Activated CD8-positive, alpha-beta memory T cell treated with anti-CD3 and anti-CD28 coated beads for 1 hour (primary cell): ENCODE measurements at places on chromosomes 4 and X.

DNA sequence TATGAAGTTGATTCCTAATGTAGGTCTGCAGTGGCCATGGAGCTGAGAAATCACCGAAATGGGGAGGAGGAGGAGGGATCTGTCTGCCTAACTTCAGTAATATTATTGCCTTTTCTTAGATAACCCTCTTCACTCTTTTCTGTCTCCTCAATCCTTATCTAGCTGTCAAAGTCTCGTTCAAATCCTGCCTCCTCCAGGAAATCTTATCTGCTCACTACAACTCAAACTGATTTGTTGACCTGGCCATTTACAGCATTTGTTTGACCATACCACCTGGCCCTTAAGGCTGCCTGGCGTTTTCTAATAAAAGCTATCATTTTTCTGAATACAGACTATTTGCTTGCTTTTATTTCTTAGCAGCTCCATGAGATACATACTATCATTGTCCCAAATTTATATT lies 33.8 kb downstream of the GALNT7 start:
- no peak for DNase-seq

GRCh38 chr4:111016416-111016815 lies 393.5 kb upstream of the PITX2 start:
- no peak for DNase-seq

- DNase-seq, result no peak
These were observed 196.9 kb upstream of the GRID2 start for GRCh38 chr4:92106816-92107215.

GRCh38 chrX:11215191-11215921 lies 77.9 kb upstream of the AMELX start:
- DNase-seq, result no peak

- DNase-seq, result no peak
These were observed 522.4 kb upstream of the RPS6KA3 start for GRCh38 chrX:20789103-20789502.

DNA sequence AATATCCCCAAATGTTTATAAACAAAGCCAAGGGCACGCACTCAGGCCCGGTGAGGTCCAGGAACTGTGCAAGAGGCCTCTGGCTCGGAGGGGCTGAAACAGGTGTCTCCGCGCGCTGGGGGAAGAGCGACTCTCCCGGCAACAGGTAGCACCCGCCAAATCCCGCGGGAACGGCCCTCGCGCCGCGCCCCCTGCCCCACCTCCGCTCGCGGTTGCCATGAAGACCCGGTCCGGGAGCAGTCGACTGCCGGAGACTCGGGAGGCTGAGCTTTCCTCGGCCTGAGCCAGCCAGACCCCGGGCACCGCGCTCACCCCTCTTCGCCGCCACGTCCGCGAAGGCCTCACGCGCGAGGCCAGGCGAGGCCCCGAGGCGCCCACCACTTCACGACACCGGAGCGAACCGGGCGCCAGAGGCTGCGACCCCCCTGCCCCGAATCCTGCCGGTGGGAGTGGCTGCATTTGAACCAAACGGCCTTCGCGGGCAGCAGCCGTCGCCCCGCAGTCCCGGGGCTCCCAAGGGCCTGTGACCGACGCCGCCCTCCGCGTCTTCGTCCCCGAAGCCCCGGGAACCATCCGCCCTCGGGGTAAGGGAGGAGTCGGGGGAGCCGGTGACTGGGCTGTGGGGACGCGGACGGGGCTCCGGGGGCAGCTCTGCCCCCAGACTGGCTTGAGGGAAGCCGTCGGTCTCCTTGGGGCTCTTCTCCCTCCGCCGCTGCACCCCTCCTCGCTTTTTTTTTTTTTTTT lies at the start of gene NSUN7:
Gene NSUN7, plus strand, starts transcription at position 239 of the 744 bp plus-strand sequence. CDS start 739 bp downstream, outside the sequence.
- peak; percentile 3 for DNase-seq

DNA sequence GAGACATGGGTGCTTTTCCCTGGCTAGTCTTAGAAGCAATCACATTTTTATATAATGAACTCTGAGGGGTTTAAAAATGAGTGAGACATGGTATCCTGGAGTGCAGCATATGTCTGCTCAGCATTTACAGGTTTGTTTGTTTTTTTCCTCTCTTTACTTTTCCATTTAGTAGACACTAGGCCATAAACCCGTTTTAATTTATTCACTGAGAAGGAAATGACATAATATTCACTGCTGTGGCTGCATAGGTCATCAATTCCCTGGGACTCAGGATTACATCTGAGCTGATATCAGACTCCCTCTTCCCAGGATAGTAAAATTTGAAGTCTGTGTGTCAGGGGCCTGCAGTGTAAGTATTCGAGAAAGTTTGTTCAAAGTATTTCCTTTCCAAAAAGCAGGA lies 178.9 kb upstream of the SPRY1 start:
- DNase-seq, result no peak

DNA sequence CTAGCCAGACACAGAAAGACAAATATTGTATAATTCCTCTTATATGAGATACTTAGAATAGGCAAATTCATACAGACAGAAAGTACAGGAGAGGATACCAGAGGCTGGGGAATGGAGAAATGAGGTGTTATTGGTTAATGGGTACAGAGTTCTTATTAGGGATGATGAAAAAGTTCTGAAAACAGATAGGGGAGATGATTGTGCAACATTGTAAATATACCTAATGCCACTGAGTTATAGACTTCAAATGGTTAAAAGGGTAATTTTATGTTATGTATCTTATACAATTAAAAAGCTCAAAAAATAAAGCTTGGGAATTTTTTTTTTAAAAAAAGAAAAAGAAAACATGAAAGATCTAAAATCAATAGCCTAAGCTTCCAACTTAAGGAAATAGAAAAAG lies 98.8 kb upstream of the TECRL start:
- no peak for DNase-seq

GRCh38 chr4:14857475-14857874 lies 144.8 kb upstream of the CPEB2 start:
- DNase-seq, result no peak

GRCh38 chr4:158203929-158204328 lies 6.4 kb upstream of the TMEM144 start:
- no peak for DNase-seq

- no peak for DNase-seq
These were observed 68.8 kb downstream of the DDX60L start for GRCh38 chr4:168411318-168412150.

DNA sequence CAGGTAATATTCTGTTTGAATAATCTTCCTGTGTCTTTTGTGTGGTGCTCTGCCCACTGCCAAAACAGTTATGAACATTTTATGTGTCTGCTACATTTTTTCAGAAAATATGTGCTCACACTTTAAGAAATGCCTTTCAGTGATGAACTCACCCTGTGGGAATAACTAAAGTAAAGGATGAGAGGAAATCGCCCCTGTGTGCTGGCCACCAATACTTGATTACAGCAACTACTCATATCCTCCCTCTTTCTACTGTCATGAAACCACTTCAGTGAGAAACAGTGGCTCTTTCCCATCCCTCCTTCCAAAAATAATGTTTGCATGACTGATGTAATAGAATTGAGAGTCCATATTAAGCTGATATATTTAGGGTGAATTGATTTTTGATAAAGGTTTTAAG lies 900.9 kb downstream of the RAB28 start:
- DNase-seq, result no peak

DNA sequence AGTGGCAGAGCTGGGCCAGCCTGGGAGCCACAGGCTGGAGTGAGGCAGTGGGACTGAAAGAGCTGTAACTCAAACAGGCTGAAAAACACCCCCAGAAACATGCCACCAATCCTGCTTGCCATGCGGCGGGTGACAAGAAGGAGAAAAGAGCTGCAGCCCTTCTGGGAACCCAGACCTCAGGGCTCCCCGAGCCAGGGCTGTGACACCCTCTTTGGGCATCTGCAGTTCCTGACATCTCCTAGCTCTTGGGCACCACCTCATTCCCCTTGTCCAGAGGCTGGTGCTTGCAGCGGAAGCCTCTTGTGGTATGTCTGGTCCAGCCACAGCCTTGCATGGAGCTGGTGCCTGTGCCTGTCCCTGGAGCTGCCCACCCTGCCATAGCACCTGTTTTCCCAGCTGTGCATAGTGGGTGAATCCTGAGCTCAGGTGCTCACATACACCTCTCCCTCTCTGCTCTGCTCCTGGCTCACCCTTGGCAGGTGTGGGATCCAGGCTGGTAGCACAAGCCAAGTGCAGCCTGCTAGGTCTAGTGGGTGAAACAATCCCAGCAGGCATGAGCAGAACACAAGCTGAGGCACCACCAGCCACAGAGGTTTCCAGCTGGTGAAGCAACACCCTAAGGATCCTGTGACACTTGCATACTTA lies 149.0 kb downstream of the CXXC4 start:
- no peak for DNase-seq

DNA sequence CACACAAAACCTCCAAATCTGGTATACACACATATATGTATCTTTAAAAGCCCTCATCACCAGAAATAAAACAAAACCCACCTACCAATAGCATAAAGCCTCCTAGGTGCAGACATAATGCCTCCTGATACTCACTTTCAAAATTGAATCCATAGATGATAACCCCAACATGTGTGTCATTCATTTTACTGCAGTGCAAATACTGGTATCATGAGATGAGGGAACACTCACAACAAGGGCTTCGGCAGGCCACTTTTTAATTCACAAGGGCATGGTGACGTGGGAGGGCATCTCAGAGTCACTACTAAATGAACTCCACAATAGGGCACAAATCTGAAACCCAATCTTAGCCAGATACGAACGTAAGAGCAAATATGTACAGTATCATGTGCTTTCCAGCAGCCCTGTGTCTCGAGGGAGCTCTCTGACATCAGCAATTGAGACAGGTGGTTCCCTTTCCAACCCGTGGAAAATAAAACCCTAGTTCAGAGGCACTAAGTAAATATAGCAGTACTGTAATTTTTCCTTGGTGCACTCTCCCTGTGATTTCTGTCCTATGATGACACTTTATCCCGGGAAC lies 14.1 kb upstream of the PPARGC1A start:
- no peak for DNase-seq

DNA sequence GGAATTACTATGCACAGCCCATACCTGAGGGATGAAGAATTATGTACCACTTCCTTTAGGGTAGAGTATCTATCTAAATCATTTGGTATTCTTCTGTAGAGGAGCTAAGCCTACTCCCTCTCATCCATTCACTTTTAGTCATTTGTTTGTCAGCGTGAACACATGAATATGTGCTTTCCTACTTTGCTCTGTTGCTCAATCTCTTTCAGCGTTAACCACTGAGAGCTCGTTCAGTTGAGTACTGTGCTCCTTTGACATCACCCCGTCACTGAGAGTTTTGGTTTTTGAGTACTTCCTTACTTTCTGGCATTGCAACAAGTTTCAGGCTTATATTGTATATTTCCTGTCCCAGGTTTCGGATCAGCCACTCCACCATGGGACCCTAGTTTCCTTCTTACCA lies 700.6 kb downstream of the NLGN4X start:
- no peak for DNase-seq

DNA sequence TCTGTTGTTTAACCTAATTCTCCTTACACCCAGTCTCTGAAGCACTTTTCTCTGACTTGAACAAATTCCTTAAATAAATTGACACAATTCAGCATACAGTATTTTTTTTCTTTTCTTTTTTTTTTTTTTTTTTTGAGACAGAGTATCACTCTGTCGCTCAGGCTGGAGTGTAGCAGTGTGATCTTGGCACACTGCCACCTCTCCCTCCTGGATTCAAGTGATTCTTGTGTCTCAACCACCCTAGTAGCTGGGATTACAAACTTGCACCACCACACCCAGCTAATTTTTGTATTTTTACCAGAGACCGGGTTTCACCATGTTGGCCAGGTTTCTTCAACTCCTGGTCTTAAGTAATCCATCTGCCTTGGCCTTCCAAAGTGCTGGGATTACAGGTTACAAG lies 1498.1 kb upstream of the PCDH10 start:
- DNase-seq, result no peak

- no peak for DNase-seq
These were observed 57.0 kb downstream of the XAGE2 start for GRCh38 chrX:52425775-52426174.

DNA sequence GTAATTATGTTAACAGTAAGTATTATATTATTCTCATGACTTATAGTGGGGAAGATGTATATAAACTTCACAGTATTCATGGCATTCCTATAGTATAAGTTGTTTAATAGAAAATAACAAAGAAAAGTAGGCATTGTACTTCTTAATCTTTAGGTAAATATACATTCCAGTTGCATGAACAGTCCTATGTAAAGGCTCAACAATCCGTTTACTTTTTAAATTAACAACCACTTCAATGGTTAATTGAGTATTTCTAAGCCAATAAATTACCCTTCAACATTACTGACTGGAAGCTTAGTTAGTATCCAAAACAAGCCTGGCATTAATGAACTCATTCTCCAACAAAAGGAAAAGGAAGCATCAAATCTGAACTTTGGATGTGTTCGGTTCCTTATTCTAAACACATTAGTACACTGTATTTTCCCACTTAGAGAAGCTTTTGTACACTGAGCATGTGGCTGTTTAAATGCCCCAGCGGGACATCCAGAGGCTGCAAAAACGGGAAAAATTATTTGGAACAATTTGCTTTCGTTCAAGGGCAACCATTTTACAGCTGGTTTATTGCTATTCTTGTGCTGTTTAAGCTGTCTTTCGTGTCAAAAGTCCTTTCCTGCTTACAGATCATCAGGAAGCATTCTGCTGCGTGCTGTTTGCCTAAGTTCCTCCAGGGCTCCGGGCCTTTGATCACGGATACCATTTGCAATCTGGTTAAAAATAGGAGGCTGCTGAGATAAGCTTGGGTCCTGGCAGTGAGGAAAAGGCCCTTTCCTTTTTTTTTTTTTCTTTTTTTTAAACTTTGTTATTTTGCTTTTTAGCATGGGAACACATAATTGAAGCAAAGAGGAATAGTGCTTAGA lies 460.3 kb downstream of the SPRY1 start:
- DNase-seq, result no peak

- no peak for DNase-seq
These were observed 54.8 kb upstream of the NAF1 start for GRCh38 chr4:163221467-163221866.

GRCh38 chr4:125315576-125316400 lies 1.0 kb downstream of the FAT4 start:
- DNase-seq, result no peak

GRCh38 chrX:104112326-104112951 lies at the start of gene ZCCHC18:
Gene ZCCHC18, plus strand, starts transcription at chrX:104112523. Its CDS starts 1,589 bp downstream, at chrX:104114112.
- DNase-seq, result peak; percentile 5

- no peak for DNase-seq
These were observed 31.2 kb upstream of the PPM1K start for GRCh38 chr4:88315460-88316017.

GRCh38 chr4:61299316-61299715 lies 99.2 kb downstream of the ADGRL3 start:
- no peak for DNase-seq

- DNase-seq, result no peak
These were observed 642.0 kb downstream of the MID1IP1 start for GRCh38 chrX:39443240-39443639.
